ENCODE measurements at places on chromosomes 2 and 18.

DNA sequence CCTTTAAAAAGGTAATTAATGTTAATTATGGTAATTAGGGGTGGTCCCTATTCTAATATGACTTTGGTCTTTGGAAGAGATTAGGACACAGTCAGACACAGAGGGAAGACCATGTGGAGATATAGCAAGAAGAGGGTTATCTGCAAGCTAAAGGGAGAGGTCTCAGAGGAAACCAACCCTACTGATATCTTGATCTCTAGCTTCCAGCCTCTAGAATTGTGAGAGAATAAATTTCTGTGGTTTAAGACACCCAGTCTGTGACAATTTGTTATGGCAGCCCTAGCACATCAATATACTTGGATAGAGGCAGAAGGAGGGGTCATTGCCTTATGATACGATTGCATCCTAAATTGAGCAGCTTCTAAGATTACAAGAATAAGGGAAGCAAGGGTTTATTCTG is 21.3 kb upstream of the NT5C1B start:
- no peak for DNase-seq

- DNase-seq: peak; percentile 88
These were observed at the start of gene SP140L for GRCh38 chr2:230326453-230327417. SP140L (plus strand) TSS chr2:230327193; CDS start chr2:230327270, 77 bp downstream.

- DNase-seq: no peak
These were observed 2.2 kb downstream of the EPHA4 start for GRCh38 chr2:221569871-221570270.

DNA sequence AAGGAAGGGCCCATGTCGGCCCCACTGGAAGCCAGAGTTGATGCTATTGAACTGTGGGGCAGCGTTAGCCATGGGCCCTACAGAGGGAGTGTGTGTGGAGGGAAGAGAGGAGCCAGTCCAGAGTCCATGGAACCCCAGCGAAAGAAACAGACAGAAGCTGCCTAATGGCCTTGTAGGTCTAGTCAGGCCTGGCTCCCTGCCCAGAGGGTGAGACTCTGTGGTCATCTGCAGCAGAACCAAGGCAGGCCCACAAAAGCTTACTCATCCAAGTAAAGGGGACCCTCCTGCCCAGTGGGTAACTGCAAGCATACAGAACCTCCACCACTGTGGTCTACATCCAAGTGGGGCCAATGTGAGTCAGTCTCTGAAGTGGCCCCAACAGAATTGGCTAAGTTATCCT is 439.8 kb downstream of the TGIF1 start:
- DNase-seq: no peak

DNA sequence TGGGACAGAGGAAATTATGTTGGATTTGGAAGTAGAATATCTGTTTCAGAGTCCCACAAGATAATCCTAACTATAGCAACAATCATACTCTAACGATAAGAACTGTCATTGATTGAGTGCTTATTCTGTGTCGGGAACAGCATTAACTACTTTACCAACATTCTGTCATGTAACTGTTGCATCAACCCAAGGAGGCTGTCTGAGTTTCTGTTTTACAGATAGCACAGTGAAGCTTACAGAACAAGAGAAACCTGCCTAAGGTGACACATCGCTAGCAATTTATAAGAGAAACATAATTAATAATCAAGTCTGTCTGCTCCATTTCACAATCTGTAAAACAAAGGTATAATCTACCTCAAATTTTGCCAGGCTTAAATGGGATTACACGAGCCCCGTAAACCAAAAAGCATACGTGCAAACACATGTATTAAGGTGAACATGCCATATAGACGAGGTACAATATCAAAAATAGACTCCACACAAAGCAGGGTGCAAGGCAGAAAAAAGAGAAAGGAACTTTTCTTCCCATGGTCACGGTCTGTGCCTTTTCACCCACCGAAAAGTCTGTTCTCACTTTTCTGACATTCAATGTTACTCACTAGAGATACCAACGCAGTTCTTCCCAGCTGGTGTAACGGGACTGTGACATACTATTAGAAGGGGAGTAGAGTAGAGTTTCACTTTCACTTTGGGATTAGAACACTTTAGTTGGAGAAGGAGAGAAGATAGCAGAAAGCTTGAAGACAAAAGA is 37.2 kb upstream of the SLC8A1 start:
- DNase-seq: no peak

DNA sequence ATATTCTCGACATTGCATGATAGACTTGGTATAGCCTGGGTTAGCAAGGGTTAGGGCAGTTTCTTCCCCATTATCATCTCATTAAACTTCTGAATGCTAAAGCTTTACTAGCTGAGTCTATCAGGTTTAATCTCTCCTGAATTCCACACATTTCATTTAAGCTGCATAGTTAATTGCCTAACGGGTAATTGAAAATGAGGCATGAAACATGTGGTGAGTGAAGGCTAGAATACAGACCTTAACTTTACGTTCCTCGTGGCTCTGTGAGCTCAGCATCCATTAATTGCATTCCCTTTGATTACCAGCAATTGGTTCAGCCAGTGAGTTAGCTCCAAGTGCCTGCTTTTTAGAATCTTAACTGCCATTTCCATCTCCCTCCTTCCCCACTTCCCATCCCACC is 126.5 kb upstream of the MEX3C start:
- no peak for DNase-seq

DNA sequence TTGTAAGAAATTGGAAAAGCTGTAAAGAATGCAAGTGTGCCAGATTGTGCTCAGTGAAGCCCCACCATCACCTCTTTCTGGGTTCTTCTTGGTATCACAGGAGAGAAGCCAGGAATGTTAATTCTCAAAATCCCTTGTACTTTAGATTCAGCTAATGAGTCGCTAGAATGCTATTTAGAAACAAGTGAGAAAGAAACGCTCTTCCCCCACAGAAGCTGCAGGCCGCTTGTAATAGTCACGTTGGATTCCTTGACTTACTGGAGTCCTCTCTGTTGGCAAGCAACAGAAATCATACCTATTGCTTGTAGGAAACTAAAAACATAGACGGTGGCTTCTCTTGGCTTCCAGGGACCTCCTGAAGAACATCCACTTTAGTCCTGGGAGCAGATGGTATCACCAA is 375.6 kb upstream of the LRATD1 start:
- no peak for DNase-seq

DNA sequence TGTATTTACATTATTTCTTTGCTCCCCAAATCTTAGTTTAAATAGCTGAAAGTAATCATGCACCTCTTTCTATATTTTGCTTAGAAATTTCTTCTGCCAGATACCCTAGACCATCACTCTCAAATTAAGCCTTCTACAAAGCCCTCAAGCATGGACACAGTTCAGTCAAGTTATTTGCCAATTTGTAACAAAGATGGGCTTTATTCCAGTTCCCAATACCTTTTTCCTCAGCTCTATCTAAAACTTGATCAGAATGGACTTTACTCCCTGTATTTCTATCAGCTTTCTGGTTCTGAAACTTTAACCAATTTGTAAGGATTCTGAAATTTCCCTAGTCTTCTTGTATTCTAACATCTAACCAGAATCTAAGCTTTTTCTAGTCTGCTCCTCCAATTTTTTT is 56.6 kb downstream of the SYT4 start:
- DNase-seq: no peak

- DNase-seq: no peak
These were observed 545.1 kb upstream of the PKDCC start for GRCh38 chr2:41502752-41503151.

- peak; percentile 50 for DNase-seq
These were observed 62.1 kb downstream of the NABP1 start for GRCh38 chr2:191740016-191740419.

- DNase-seq: no peak
These were observed 1.9 kb downstream of the NDUFV2 start for GRCh38 chr18:9104244-9104901.

DNA sequence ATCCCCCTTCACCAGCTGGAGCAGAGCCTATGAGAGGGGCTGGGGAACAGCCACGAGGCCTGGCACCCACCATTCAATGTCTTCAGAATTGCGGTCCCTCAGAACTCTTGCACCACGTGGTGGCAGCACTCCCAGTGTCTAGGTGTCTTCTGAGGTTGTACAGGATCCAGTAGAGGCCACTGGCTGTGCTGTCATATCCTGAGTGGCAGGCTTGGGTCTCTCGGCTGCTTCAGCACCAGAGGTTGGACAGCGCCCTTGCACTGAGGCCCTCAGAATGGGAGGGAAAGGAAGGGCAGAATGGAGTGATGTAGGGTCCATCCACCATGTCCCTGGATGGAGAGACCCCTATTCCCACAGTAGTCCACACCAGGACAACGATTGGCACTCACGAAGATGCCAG is 112.0 kb upstream of the TEKT4 start:
- DNase-seq: peak; percentile 55

- no peak for DNase-seq
These were observed 6.9 kb upstream of the EPB41L5 start for GRCh38 chr2:120005834-120006521.

DNA sequence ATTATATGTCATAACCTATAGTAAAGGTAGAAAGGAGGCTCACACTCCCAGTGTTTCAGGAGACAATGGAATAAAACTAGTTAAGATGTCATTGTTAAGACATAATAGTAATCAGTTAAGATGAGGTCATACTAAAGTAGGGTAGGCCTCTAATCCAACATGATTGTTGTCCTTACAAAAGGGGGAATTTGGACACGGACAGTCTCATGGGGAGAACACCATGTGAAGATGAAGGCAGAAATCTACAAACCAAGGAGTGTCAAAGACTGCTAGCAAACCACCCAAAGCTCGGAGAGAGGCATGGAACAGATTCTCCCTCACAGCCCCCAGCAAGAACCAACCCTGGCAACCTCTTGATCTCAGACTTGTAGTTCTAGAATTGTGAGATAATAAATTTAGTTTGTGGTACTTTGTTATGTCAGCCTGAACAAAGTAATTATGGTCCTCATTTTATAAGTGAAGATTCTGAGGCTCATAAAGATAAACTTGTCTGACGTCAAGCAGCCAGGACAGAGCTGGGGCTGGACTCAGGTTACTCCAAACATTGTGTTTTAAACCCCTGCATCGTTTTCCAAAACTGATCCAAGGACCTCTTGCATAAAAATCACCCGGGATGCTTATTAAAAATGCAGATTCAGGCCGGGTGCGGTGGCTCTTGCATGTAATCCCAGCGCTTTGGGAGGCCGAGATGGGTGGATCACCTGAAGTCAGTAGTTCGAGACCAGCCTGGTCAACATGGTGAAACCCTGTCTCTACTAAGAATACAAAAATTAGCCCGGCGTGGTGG is 47.8 kb downstream of the CCDC195 start:
- DNase-seq: no peak

- no peak for DNase-seq
These were observed 9.0 kb downstream of the SETBP1 start for GRCh38 chr18:44689736-44690135.

- DNase-seq: no peak
These were observed 90.2 kb downstream of the SMIM21 start for GRCh38 chr18:75337348-75337747.

- DNase-seq: no peak
These were observed 33.0 kb upstream of the PPP1R1C start for GRCh38 chr2:181952404-181953226.

GRCh38 chr2:149616681-149617456 is 29.3 kb upstream of the MMADHC start:
- no peak for DNase-seq

GRCh38 chr2:39545957-39546356 is 108.9 kb upstream of the MAP4K3 start:
- no peak for DNase-seq

DNA sequence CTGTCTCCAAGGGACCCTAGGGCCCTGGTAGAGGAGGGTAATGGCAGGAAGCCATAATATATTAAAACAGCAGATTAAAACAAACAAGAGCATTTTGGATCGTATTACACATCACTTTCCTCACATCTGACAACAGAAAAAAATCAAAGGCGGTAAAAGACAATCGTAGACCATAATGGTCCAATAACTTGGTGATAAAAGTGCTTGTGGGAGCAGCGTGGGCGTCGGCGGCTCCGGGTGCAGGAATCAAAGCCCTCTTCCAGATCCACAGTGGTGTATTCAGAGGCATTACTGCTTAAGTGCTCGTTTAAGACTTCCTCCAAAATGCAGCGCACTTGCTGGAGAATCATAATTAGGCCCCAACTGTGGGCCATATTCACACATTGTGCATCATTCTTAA is 68.0 kb downstream of the FECH start:
- no peak for DNase-seq

GRCh38 chr2:54652540-54652939 is 70.9 kb upstream of the EML6 start:
- no peak for DNase-seq

GRCh38 chr2:45330637-45331409 is 280.2 kb downstream of the SRBD1 start:
- no peak for DNase-seq

DNA sequence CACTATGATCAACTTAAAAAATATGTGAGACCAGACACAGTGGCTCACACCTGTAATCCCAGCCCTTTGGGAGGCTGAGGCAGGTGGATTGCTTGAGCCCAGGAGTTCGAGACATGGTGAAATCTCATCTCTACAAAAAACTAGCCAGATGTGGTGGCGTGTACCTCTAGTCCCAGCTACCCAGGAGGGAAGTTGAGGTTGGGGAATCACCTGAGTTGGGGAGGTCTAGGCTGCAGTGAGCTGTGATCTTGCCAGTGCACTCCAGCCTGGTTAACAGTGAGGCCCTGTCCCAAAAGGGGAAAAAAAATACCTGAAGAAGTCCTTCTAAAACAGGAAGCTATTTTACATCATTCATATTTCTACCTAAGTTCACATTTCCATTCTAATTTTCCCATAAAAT is 144.0 kb downstream of the EML6 start:
- peak; percentile 8 for DNase-seq

GRCh38 chr2:10610213-10610910 is 79.4 kb downstream of the NOL10 start:
- no peak for DNase-seq

DNA sequence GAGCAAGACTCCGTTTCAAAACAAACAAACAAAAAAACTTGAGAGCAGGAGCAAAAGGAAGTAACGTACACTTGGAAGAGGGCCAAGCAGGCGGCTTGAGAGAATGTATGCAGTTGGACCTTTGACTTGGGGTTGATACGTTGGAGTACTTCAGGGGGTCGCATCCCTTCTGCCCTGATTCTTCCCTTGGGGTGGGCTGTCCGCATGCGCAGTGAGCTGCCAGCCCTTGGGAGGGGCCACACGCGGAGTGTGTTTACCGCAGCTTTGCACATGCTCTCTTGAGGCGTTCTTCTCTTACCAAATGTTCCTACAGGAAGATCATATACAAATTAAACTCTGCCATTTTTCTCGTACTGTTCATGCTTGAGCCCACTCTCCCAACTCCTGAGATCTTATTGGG is 38.1 kb upstream of the SOCS6 start:
- DNase-seq: no peak

- DNase-seq: no peak
These were observed 21.6 kb upstream of the C2orf42 start for GRCh38 chr2:70212298-70212932.

GRCh38 chr2:159793326-159793725 is 4.7 kb downstream of the CD302 start:
- DNase-seq: no peak

GRCh38 chr18:47404845-47405244 is 153.4 kb upstream of the SKOR2 start:
- no peak for DNase-seq
